ENCODE measurements at places on chromosomes 1 and 21.
A peak's percentile ranks its signal among the peaks of the same experiment; 100 is the strongest.

GRCh38 chr1:186838380-186839040 is 9.8 kb downstream of the PLA2G4A start:
- DNase-seq, result no peak

DNA sequence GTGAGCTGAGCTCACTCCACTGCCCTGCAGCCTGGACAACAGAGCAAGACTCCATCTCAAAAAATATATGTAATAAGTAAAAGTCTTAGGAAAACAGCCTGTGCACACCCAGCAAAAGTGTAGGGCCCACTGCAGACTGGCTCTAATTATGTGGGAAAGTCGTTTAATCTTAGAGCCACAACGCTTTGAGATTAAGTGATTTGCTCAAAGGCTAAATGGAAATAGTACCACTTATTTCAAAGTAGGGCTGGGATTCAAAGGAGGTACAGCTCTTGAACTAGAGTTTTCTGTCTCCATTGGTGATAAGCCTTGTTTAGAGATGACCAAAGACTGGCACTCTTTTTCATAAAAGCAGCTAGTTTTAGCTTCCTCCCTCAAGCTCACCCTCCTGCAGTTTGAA is 2.2 kb downstream of the TACSTD2 start:
- DNase-seq, result no peak

DNA sequence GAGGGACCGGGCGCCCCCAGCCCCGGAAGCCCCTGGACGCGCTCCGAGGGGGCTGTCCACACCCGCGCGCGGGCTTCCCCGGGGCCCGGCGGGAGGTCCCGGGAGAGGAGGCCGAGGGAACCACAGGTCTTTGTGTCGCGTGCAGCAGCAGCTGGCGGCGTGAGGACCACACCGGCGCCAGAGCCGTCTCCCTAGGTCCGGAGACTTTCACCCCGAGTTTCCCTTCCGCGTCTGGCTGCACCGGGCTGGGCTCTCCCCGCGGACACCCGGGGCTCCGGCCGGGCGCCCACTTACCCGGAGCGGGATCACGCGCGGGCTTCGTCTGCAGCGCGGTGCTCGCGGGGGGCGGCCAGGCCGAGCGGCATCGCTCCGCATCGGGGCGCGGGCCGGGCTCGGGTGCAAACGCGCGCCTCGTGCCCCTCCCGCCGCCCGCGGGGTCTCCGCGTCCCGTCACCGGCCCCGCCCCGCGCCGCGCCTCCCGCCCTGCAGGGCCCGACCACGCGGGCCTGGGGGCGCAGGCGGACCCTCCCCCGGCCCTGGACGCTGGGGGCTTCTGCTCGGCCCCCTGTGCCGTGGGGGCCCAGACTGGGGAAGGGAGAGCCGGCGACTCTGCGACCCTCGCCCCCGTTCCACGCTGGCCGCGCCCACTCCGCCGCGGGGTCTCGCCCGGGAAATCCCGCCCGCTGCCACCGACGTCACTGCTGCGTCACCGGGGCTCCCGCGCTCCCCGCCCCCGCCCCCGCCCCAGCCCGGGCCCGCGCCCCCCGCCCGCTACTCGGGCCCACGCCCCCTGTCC is at the start of gene GNG4:
GNG4 (minus strand) TSS at position 417 of the 796 bp plus-strand sequence. CDS start 65,946 bp downstream, outside the sequence.
- no peak for DNase-seq

DNA sequence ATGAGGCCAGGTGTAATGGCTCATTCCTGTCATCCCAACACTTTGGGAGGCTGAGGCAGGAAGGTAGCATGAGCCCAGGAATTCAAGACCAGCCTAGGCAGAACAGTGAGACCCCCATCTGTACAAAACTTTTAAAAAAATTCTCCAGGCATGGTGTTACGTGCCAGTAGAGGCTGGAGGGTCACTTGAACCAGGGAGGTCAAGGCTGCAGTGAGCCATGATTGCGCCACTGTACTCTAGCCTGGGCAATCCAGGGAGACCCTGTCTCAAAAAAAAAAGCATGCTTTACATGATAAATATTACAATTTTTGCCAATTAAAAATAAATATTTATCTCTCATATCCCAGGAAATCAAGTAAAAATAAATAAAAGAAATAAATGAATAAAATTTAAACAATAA is 17.6 kb upstream of the VPS45 start:
- DNase-seq, result no peak

- no peak for DNase-seq
Observed at GRCh38 chr1:28395181-28395580, 25.6 kb downstream of the PHACTR4 start.

GRCh38 chr1:25074351-25075227 is 144.5 kb upstream of the RUNX3 start:
- DNase-seq, result no peak

- peak; percentile 22 for DNase-seq
Observed at GRCh38 chr21:30340714-30341573, 3.5 kb upstream of the KRTAP27-1 start.

DNA sequence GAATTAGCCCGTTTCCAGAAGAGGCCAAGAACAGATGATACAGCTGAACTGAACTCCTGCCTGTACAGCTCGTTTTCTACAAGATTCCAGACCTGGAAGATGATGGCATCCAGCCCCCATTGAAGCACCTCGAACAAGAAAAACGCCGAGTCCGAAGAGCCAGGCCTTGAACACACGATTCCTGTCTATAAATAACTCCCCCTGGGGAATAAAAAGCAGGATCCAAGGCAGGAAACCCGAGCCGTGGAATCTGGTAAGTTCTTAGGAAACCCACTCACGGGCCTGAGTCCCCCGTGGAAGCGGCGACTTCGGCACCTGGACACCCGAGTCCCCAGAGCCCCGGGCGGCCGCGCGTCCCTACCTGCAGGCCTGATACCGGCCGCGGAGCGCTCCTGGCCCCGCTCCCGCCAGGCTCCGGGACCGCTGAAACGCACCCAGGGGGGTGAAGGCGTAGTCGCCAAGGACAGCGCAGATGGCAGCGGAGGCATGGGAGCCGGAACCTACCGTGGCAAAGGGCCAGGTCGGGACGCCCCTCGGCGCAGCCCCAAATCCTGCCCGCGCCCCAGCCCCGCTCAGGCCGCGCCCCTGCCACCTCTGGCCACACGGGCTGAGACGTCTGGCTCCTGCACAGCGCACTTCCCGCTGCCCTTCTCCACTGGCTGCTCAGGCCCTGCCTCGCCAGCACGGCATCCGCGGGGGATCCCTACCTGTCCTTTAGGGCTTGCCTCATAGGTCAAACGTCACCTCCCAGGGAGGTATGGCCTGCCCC is 14.0 kb upstream of the HLCS start:
- DNase-seq, result no peak

- no peak for DNase-seq
Observed at GRCh38 chr1:101278845-101279244, 42.0 kb downstream of the S1PR1 start.

- no peak for DNase-seq
Observed at GRCh38 chr1:7710859-7711258, 60.2 kb upstream of the VAMP3 start.

DNA sequence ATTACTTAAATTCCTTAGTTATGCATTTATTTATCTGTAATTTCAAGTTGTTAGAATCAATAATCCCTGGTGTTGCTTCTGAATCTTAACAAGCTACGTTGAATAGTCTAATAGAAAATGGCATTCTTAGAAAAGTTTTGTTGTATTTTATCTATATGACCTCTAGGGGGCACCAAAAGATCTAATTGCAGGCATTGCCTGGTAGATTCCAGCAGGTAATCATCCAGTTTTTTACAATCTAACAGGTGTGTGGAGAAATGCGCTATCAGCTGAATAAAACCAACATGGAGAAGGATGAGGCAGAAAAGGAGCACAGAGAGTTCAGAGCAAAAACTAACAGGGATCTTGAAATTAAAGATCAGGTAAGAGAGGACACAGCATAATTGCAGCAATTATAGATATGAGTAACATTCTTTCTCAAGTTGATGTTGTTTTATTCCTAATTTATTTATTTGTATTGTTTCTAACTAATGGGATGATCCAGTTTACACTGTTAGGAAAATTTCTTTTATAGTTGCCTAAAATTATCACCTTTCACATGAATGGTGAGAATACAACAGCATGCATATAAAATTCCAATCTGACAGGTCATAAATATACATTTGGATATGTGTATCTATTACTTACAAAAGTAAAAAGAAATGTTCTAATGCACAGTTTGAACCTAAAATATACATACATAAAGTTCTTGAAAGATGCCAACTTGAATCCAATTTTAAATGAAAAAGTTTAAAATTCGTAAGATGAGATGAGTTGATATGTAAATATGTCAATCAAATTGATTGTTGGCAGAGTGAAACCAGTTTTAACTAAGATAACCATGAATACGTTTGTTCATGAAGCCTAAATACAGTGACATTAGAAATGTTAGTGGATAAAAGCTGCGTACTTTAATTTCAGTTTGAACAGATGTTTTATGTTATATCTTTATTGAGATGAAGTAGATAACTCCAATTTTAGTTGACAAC is 88.4 kb downstream of the SDCCAG8 start:
- peak; percentile 30 for DNase-seq

- no peak for DNase-seq
Observed at GRCh38 chr1:197914510-197914909, 2.7 kb upstream of the LHX9 start.

GRCh38 chr1:20936216-20936615 is 149.1 kb upstream of the HP1BP3 start:
- DNase-seq, result no peak

DNA sequence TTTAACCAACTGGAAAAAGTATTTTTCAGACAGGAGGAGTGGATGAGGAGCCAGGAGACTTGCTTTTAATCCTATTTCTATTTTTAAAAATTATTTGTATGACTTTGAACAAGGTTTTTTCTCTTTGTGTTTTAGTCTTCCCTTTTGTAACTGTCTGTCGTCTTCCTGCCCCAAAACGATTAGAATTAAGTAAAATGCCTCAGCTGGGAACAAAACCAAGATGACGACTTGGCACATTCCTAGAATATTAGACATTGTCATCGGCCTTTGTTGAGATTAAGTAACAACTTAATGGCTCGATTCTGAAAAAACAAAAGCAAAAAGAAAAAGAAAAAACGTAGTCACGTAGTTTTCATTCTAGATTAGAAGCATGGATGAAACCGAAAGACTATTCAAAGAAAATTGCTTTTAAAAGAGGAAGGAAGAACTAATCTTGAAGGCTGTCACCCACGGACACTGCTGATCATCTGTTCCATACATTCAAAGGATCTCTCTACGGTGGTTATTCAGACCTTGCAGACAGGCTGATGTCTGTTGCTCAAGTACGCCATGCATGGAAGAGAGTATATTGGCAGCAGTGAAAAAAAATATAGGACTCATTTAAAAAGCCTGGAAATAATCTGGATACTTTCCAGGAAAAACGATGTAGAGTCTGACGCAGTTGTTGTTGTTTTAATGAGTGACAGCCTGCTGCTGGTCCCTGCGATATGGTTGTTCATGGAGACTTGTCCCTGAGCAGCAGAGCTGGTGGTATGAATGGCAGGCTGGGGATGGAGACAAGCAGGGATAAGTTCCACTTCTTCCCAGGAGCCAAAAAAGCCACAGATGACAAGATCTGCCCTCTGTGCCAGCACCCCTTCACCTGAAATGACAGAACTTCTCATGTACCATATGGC is 16.8 kb downstream of the GNG4 start:
- peak; percentile 45 for DNase-seq

- DNase-seq, result no peak
Observed at GRCh38 chr1:109618661-109619575, 498 bp downstream of the GNAT2 start.

DNA sequence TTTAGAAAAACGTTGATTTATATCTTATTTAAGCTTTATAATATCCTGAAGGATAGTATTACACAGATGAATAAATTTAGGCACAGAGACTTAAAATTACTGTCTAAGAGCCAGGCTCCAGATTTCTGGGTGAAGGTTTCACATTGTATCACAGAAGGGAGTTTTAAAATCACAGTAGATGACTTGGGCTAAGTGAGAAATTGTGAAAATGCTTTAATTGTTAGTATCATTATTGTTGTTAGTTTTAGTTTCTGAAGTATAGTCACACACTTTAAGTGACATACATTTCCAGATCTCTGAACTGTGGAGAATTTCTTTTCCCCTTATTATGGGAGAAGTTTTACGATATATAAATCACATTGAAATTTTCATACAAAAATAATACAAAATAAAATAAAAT is 83.5 kb downstream of the NDUFS5 start:
- no peak for DNase-seq

- DNase-seq, result no peak
Observed at GRCh38 chr1:6329396-6329795, 64.2 kb downstream of the ACOT7 start.

DNA sequence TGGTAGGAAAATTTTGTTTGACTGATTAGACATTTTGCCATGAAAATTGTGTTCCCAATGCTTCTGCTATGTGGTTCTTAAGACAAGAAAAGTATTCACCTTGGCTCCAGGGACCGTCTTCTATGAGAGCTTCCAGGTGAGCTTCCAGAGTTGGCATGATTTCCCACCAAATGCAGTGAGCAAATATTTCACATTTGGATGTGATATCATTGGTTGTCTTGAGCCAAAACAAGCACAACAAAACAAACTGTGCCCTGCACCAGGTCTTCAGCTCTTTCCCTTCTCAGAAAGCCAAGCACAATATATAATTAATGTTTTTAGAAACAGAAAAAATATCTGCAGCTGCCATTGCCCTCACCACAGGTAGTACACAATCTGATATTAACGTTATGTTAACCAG is 1009.0 kb downstream of the PLA2G4A start:
- no peak for DNase-seq

- no peak for DNase-seq
Observed at GRCh38 chr1:46613661-46614603, 2.7 kb downstream of the MOB3C start.

- no peak for DNase-seq
Observed at GRCh38 chr1:153262462-153263157, 3.1 kb downstream of the LORICRIN start.

DNA sequence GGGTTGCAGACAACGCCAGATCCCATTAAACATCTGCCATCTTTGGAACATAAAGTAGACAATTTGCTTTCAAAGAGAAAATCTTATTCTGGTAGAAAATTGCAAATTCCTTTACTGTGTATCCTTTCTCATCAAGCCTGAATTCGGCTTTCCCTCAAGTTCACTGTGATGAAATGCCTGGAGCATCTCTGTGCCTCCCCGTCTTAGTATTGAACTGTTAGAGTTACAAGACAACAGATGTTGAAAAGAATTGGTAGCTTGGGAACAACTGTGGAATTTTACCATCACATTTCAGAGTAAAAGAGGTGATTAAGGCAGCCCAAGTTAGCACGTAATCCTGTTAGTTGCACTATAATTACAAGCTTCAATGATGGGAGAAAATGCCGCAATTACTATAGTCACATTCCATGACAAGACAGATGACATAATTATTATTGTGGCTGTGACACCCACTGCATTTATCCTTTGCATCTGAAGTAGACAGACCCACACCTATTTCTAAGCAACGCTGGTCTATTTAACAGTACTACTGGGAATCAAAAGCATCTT is 54.4 kb upstream of the B3GALNT2 start:
- DNase-seq, result no peak

GRCh38 chr21:32957545-32957944 is 68.2 kb upstream of the OLIG2 start:
- DNase-seq, result no peak

- peak; percentile 79 for DNase-seq
Observed at GRCh38 chr1:224223819-224224714, 41.0 kb downstream of the DEGS1 start.

DNA sequence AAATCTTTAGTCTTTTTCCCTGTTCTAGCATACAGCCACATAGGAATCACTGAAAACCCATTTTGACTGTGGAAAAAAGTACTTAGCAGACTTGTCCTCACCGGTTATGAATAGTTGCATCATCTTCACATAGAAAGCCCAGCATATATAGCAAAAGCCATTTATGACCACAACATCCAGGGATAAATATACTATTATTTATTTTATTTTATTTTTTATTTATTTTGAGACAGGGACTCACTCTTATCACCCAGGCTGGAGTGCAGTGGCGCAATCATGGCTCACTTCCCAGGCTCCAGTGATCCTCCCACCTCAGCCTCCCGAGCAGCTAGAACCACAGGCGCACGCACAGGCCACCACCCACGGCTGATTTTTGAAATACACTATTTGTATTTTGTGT is 175.3 kb downstream of the GALNT2 start:
- no peak for DNase-seq

All from HT1080 (cell line).